ENCODE measurements at places on chromosomes 6 and 20.

- DNase-seq = peak; percentile 45
Observed at GRCh38 chr6:136408204-136408603, 118.6 kb upstream of the BCLAF1 start.

DNA sequence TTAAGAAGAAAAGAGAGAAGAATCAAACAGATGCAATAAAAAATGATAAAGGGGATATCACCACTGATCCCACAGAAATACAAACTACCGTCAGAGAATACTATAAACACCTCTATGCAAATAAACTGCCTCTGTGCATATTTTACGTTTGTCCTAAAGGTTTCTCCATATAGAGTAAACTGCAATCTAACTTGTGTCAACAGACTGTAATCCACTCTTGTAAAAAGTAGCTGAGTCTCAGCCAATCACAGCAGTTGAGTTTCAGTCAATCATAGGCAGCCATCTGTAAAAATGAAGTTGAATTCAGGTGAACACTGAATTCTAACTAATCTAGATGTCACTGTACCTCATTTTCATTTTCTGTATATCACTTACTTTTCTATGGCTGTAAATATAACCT, 112.2 kb upstream of the SYNCRIP start:
- no peak for DNase-seq

DNA sequence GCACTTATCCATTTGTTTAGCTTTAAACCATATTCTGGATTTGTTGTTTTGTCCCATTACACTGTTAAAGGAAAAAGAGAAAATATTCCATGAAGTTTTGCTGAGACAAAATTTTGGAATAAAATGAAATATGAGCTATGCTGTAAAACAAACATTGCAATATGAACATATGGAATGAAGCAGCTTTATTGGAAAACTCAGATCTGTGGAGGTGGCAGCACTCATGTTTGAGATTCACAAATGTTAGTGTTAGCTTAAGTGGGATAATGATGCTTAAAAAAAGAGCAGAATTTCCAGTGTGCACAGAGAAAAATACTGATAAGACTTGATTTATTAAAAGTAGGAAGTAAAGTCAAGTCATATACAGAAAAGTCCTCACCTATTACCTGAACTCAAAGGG, 196.2 kb downstream of the BCKDHB start:
- no peak for DNase-seq

DNA sequence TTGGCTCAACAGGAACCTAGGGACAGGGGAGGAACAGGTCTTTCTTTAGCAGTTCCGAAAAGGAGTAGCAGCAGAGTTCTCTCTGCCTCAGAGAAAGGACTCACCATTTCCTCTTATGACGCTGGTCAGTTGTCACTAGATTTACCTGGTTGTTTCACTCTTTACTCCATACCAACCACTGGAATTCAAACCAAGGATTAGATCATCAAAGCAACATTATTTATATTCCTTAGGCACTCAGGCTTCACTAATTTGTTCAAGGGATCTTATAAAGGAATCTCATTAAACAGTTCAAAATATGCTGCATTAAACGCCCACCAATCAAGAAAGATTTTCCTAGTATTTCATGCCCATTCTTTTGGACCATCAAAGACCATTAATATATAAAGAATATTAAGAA, 1129.5 kb upstream of the MAP3K7 start:
- DNase-seq = no peak

- DNase-seq = no peak
Observed at GRCh38 chr6:46296586-46296985, 125.8 kb upstream of the ENPP5 start.

DNA sequence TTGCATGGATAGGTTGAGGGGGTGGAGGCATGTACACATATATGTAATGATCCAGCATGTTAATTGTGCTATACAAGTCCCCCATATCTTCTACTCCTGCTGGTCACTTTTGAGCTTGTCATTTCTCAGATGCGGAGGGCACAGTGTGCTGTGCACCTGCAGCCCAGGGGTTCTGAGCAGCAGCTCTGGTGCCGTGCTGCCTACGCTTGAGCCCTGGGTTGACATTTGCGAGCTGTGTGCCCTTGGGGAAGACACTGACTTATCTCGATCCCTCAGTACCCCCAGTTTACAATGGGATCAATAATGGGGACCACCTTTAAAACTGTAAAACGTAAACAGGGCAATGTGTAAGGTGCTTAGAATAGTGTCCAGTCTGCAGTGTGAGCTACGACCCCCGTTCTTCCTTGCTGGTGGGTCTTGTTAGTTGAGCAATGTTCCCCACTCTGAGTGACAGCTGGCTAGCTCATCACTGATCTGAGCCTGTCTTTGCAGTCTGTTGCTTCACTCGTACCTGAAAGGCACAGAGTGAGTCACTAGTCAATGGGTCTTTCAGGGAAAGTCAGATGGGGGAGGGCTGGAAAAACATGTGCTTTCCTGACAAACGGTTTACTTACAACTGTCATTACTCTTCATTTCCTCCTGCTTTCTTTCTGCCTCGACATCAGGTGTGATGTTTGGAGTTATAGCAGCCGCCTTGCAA, 91.7 kb downstream of the SLC2A10 start:
- DNase-seq = no peak

DNA sequence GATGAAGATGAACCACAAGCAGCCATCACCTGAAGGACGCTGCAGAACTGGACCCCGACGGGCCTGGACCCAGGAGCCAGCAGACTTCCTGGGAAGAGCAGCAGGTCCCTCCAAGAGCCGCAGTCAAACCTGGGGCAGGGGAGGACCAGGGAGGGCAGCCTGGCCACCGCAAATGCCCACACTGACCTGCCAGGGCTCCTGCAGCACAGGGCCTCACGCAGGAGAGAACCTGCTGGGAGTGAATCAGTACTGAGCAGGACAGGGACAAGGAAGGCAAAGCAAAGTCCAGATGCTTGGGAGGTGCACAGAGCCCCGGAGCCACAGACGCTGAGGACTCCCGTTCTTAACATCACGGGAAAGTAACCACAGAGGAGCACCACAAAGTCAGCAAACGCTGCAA, 75.2 kb downstream of the TAF4 start:
- no peak for DNase-seq

DNA sequence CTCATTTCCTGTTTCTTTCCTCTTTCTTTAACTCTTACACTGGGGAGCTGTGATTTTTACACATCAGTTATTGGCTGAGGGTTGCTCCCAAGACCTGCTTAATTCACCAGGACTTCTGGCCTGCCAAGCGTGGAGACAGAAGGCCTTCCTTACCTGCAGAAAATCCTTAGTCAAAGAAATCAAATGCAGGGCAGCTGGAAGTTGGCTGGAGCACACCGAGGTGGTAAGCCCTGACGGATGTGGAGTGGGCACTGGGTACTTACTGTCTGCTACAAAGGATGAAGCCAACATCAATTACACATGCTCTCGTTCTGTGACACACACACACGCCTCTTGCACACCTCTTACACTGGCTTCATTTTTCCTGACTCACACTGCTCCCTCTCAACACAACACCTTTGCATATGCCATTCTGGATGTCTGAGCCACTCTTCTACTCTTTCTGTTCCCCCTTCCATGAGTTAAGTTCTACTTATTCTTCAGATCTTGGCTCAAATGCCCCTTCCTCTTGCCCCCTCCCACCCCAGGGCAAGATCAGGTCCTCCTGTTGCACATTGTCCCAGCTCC, 61.6 kb downstream of the TTI1 start:
- DNase-seq = no peak

GRCh38 chr6:33390767-33391277, 801 bp upstream of the KIFC1 start:
- DNase-seq = no peak

- DNase-seq = no peak
Observed at GRCh38 chr6:158416883-158417759, 104.9 kb downstream of the TULP4 start.

- DNase-seq = no peak
Observed at GRCh38 chr6:44339763-44340625, 2.5 kb upstream of the SPATS1 start.

DNA sequence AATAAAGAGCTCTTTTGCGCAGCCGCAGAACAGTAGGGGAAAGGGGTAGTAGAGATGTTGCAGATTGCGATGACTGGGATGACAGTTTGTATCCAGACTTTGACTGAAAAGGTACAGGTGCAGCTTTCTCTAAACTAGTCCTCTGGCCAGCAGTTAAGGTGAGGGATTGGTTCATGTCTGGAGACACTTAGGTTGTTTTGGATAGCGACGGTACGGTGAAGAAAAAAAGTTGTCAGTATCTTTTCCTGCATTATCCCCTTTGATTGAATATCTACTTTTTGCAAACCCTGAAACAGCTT, 537 bp downstream of the PRR3 start:
- DNase-seq = no peak

DNA sequence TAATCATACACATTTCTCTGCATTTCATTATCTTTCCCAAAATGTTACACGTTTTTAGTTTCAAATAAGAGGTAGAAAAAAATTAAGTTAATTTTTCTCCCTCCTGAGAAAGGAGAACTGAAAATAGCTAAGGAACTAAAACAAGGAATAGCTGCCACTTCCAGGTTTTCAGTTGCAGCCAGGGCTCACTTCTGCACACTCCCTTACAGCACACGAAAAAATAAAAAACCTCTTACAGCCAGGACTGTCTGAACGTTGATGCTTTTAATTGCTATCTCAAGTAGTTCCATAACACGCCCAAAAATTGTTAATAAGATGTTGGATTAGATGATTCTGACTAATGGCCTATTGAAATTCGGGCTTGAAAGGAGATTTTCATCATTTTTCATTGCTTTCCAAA, 153.7 kb upstream of the THBS2 start:
- DNase-seq = no peak

DNA sequence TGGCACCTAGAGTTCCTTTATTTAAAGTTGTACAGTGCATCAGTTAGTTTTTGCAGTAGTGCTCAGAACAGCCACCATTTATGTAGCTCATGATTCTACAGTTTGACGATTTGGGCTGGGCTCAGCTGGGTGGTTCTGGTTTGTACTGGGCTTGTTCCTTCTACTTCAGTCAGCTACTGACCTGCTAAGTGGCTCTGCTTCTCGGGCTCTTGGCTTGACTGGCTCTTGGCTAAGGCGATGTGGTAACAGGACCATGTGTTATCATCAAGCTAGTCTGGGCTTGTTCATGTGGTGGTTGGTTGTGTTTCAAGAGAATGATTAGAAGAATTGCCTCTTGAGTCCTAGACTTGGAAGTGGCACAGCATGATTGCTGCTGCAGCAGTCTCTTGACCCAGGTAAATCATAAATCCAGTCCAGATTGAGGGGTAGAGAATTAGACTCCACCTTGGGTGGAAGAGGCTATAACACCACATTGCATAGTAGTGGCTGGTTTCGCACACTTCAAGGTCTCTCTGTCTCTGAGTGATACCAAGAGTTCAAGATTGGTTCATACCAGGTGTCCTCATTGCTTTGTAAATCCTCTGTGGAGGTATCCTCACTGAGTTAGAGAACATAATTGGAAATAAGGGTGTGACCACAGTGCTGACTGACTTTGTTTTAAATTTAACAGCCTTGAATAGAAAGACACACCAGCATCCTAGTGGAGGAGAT, 253.0 kb downstream of the ARID1B start:
- no peak for DNase-seq

DNA sequence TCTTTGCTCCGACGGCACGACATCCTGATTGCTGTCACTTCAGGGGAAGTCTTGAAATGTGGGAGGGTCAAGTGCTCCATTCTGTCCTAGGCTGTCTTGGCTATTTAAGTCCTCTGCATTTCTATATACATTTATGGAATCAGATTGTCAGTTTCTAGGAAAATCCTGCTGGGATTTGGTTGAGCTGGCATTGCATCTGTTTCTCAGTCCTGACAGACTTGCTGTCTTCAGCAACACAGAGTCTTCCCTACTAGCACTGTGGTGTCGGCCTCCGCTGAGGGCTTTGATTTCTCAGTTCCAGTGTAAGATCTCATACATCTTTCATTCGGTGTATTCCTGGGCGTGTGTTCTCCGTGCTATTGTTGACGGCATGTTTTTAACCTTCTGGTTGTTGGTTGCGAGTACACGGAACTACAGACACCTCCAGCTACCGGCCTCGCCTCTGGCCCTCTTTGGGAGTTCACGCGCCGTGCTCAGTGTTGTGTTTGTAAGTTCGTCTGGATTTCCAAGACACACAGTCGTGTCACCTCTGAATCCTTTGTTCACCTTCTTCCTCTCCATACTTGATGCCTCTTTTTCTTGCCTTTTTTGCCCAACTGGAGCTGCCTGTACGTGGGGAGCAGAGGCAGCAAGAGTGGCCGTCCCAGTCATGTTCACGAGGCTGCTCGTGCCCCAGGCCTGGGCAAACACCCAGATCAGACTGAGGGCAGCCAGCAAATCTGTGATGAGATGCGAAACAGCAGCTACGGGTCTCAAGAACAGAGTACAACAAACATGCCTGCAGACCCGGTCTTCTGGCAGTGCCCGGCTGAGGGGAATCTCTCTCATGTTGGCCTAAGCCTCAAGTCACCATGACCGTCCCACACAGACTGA, 92.8 kb downstream of the TAF4 start:
- no peak for DNase-seq

DNA sequence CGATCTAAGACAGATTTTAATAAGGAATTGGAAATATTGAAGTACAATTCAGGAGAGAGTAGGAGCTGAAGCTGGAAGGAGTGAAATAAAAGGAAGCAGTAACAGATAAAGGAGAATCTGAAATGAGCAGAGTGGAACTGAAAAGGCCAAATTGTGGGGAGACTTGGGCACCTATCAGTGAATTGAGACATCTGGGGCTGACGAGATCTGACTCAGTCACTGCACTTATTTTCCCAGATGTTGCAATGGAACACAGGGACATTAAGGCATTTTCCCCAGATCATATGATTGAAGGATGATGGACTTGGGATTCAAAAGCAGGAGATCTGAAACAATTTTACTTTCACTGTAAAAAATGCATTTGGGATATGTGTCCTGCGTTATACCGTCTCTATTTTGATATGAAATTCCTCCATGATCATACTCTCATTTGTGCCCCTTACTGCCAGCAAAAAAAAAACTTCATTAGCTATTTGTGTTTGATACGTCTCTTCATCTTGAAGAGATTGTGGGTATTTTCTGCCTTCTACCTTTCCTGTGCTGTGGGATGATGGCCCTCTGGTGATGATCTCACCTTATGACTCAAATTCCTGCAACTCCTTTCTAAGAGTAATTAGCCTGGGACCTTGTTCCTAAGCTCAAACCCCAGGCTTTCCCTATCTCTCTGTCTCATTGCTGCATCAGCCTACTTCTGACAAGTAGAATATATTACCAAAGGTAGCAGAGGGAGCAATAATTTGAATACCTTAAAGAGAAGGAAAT, 278.5 kb upstream of the MAN1A1 start:
- peak; percentile 49 for DNase-seq

GRCh38 chr6:122063076-122063475, 336.4 kb upstream of the HSF2 start:
- peak; percentile 48 for DNase-seq

- DNase-seq = no peak
Observed at GRCh38 chr20:49697071-49697470, 16.6 kb downstream of the B4GALT5 start.

- peak; percentile 71 for DNase-seq
Observed at GRCh38 chr6:154868143-154868594, 126.9 kb upstream of the TIAM2 start.

GRCh38 chr20:9572670-9573069, 58.3 kb downstream of the LAMP5 start:
- no peak for DNase-seq

Measured in fibroblast of upper back skin (primary cell).